ENCODE measurements at places on chromosomes 5 and 9.

DNA sequence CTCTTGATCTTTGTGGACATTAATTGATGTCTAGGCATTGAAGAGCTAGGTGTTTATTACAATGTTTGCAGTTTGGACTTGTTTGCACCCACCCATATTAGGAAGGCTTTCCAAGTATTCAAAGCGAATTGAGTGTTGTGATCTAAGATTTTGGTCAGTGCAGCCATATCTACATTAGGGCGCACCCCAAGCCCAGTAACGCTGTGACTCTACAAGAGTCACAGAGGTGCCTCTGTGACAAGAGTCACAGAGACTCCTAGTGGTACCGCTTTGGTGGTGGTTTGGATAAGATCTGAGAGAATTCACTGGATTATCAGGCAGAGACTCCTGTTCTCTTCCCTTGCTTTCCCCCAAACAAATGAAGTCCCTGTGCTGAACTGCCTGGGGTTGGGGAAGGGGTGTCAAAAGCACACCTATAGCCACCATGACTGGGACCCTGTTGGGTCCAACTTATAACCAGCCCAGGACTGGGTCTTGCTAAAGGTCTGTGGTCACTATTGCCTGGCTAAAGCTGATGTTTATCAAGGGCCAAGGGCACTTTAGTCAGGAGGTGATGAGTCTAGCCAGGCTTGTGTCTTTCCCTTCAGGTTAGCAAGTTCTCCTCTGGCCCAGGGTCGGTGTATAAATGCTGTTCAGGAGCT is 114.1 kb upstream of the RIOK2 start:
- DNase-seq, result no peak

DNA sequence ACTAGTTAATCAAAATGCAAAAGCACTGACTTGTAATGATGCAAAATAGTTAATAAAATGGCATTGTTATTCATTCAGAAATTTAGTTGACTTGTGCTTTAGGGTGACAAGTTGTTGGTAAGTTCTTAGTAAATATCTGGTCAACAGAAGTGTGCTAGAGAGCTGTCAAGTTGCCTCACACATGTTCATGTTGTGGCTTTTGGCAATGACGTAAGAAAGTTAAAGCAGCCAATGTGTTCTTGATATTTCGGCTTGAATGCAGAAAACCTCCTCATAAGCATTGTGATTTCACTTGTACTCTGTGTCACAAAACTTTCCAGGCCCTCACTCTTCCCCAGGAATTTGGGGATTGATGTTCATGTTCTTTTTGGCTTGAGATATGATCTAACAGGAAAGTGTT is 626.7 kb downstream of the PRR16 start:
- no peak for DNase-seq

- DNase-seq, result no peak
Observed at GRCh38 chr9:88992556-88992955, 1.3 kb downstream of the S1PR3 start.

DNA sequence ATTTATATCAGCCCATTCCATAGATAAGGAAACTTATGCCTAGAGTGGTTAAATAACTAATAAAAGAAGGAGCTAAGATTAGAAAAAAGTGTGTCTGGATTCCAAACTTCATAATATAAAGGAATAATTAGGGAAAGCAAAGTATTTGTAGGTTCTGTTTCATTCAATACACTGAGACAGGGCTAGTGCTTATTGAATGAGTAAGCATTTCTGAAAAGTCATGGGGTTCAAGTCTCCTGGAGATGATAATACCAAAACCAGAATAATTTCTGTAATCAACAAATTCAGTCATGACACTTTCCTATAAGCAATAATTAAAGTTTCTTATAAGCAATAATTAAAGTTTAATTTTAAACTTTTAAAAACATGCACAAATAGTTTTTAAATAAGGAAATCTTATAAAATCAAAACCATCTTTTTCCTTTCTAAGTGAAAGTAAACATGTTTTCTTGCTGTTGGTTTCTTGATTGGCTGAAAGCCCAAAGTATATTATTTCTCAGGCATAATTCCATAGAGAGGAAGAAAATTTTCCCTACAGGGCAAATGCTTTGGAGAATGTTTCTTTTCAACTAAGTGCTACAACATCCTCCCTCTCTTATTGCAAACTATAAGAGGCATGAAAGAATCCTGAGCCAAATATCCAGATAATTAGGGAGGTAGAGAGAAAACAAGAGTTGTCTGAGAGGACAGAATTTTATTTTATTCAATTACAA is 510.2 kb downstream of the PRELID2 start:
- DNase-seq, result no peak

DNA sequence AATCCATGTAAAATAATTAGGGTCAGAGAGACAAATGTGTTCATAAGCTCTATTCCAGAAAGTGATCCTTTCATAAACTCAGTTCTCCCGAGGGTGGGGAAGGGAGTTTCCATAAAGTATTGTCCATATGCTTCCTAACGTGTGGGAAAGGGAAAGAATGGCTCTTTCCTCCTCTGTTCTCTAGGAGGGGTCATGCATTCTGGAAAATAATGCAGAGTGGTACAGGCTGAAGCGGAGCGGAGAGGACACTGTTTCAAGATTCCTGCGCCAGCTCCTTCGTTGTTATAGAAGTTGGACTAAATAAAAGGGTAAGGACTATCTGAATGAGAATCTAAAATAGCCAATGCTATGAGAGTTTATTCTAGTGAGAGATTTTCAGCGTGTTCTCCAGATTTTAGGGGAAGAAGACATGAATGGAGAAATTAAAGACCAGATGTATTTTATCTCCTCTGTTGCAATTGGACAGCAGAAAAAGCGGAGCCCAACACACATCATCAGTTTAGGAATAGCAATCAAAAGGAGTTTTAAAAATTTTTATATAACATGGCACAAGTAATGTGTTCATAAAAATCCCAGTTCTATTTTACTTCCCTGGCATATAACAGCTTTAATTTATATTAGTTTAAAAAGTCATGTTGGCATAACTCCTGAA is 166.9 kb upstream of the MPDZ start:
- DNase-seq, result no peak

GRCh38 chr9:129125478-129125877 is 14.3 kb downstream of the PTPA start:
- no peak for DNase-seq

DNA sequence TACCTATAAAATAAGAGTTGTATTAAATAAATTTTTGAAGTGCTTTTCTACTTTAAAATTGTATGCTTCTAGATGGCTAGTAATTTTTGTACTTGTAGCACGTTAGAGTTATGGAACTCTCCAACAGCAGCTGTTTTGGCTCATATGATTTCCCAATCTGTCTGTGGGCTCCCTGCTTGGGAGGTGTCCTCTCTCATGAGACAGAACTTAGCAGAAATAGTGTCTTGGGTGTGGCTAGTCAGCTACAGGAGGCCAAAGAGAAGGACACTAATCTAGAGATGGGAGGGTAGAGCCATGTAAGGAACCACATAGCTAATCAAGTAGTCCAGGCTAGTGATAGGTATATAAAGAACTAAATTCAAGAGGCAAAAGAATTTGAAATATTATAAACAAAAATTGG is 78.4 kb upstream of the DAB2 start:
- DNase-seq, result no peak

DNA sequence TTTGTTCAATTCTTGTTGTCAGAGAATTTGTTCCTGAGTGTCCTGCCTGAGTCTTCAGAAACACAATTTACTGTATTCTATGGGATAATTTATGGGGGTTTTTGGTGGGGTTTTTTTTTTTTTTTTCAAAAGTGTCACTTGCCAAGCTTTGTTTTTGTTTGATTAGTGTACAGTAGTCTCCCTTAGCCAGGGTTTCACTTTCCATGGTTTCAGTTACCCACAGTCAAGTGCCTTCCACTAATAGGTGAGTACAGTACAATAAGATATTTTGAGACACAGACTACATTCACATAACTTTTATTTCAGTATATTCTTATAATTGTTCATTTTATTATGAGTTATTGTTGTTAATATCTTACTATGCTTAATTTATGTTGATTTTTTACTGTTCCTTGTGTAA is 25.0 kb upstream of the AUH start:
- no peak for DNase-seq

- DNase-seq, result no peak
Observed at GRCh38 chr9:22401671-22402070, 45.0 kb upstream of the DMRTA1 start.

- no peak for DNase-seq
Observed at GRCh38 chr5:29889051-29889450, 1304.4 kb upstream of the CDH6 start.

DNA sequence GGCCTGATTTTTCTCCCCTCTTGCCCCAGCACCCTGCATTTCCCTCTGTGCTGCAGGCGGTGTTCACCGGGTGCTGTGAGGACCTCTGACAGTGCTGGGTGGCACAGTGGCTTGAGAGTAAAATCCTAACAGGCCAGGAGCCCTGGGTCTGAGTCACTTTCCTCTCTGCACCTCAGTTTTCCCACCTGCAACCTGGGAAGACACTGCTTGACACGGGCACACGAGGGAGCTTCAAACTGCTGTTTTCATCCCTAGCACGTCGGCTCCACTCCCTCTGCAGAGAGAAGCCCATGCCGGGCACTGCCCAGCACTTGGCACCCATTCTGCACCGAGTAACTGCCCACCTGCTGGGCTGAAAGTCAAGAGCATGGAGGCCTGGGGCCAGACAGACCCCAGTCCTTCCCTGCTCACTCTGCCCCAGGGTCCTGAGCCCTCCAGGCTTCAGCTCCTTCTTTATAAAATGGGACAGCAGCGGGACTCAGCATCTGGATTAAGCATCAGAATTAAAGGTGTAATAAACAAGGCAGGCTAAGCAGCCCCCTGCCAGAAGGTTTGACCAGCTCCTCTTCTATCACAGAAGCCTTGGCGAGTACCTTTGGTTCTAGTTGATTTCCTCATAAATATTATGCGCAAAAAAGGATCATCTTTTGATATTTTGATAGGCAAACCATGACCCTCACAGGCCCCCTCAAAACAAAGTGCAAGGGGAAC is 5.2 kb downstream of the GFI1B start:
- no peak for DNase-seq

GRCh38 chr9:37732086-37732741 is 21.4 kb upstream of the TRMT10B start:
- no peak for DNase-seq

GRCh38 chr5:146906803-146907202 is 28.2 kb upstream of the PPP2R2B start:
- DNase-seq, result no peak

GRCh38 chr9:34332076-34332964 is 3.0 kb downstream of the NUDT2 start:
- no peak for DNase-seq

- DNase-seq, result no peak
Observed at GRCh38 chr9:98391867-98392266, 136.4 kb upstream of the TBC1D2 start.

DNA sequence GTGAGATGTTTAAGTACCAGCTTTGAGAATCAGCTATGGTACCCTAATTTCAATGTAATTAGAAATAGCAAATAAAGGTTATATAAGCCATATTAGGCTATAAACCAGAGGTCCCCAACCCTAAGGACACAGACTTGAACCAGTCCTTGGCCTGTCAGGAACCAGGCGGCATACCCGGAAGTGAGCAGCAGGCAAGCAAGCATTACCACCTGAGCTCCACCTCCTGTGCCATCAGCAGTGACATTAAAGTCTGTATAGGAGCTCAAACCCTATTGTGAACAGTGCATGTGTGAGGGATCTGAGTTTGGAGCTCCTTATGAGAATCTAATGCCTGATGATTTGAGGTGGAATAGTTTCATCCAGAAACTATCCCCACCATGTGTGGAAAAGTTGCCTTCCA is 1009.5 kb downstream of the PTPRD start:
- no peak for DNase-seq

DNA sequence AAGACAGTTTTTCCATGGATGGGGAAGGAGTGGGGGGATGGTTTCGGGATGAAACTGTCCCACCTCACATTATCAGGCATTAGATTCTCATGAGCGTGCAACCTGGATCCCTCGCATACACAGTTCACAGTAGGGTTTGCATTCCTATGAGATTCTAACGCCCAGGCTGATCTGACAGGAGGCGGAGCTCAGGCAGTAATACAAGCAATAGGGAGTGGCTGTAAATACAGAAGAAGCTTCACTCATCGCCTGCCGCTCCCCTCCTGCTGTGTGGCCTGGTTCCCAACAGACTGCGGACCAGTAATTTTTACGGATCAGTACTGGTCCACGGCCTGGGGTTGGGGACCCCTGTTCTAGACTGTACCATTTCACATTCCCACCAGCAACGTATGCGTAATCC is 68.3 kb upstream of the OTULINL start:
- no peak for DNase-seq

GRCh38 chr9:530681-531080 is 310.8 kb upstream of the DMRT1 start:
- DNase-seq, result no peak

DNA sequence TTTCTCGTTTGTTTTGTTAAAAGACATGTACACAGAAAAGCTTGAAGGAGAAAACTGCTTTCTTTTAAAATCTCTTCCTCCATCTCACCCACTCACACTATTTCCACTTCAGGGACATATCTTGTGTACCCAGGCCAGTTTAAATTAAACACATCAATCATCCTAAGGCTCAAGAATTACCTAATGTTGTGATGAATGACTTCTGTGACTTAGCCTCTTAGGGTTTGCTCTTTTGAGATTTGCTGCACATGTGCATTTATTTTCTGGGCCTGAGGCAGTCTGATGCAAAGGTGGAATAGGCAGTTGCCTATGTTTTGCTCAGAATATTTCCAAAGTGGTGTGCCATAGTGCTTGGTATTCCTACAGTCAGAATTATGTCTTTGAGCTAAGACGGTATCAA is 439.9 kb upstream of the CHD1 start:
- no peak for DNase-seq

- DNase-seq, result no peak
Observed at GRCh38 chr5:2538169-2538568, 213.3 kb downstream of the IRX2 start.

DNA sequence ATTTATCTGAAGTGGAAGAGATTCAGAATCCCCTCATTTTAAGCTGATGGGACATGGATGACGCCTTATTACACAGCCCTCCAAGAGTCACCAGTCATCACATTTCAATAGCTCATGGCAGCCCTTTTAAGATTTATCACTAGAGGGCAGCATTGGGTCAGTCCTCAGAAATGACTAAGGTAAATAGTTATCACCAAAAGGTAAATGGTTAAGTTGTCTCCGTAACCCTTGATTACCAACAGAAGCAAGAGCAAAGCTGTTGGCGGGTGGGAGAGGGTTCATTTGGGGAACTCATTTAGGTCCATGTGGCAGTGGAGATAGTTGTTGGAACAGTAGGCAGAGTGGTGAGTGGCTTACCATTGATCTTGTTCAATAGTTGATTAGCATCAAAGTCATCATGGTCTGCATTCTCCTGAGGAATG is 12.0 kb upstream of the C9 start:
- DNase-seq, result no peak

- DNase-seq, result no peak
Observed at GRCh38 chr9:32294106-32294505, 90.3 kb upstream of the ACO1 start.

- no peak for DNase-seq
Observed at GRCh38 chr9:99980598-99980997, 74.1 kb downstream of the STX17 start.

DNA sequence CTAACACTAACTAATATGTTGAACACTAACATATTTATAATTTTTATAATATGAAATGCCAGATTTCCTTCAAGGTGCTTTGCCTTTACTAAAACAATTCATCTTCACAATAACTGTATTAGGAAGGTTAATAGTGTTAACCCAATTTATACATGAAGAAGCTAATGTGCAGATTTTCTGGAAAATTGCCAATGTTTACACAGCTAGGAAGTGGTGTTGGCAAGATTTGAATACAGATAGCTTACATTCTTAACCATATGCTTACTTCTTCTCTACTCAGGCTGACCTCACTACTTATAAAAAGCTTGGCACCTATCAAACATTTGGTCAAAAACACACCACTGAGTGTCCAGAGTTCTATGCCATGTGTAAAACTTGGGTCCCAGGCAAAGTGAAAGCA is 445.4 kb upstream of the ITGA1 start:
- no peak for DNase-seq

- DNase-seq, result no peak
Observed at GRCh38 chr9:125513668-125514413, 193.2 kb downstream of the MAPKAP1 start.

Data from amygdala (tissue), 56 donors.